ENCODE measurements at places on chromosomes 5 and 9.
A peak's percentile ranks its signal among the peaks of the same experiment; 100 is the strongest.

DNA sequence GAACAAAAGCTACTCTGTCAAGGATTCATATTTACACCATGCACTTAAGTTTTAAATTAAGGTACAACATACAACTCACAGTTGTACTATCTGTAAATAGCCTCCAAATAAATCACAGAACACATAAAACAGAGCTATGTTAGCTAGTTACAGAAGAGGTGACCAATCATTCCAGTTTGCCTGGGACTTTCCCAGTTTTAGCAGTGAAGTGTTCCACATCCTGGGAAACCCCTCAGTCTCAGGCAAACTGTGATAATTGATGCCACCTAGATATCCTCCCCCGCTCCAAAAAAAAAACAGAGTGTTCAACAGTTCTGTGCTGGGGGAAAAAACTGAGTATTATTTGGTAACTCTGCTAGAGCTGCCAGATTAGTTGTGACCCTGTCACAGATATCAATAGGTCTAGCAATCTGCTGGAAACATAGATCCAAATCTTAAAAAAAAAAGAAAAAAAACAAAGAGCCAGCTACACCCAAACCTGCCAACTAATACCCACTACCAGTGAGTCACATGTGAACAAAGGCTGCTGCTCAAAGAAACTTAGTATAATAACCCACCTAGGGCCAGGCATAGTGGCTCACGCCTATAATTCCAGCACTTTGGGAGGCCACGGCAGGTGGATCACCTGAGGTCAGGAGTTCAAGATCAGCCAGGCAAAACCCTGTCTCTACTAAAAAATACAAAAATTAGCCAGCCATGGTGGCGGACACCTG, 5.7 kb downstream of the TBCA start:
- DNase-seq: no peak

DNA sequence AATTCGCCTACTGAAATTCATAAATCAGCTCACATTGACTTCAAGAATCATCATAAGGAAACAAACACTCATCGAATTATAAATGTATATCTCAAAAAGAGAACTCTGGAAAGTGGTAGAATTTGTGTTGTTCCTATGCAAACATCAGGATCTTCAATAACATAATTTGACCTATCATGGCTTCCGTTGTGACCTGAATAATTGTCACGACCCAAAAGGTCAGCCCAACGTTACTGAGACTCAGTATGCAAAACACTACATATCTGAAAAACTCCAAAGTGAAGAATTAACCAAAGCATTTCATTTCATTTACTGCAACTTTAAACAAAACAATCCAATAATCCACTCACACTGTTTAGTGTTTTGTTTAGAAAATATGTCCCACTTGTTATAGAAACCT, 1.2 kb downstream of the RAPGEF6 start:
- DNase-seq: no peak

DNA sequence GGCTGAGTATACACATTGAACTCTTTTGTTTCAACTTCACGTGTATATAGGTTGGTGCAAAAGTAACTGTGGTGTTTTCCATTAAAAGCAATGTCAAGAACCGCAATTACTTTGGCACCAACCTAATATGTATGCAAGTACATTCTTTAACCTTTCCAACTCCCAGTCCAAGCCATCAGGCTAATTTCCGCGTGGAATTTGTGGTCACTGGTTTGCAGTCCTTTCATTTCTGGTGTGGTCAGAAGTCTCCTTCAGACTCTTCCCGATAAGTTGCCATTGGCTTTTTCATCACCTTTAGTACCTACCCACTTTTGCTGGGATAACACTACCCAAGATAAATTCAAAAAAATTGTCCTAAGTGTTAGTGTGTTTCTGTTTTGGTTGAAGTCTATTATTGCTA, 84.0 kb downstream of the RGS3 start:
- DNase-seq: no peak

GRCh38 chr9:6805532-6805931, 47.8 kb downstream of the KDM4C start:
- no peak for DNase-seq

GRCh38 chr9:27371382-27371781, 74.4 kb upstream of the EQTN start:
- DNase-seq: no peak

DNA sequence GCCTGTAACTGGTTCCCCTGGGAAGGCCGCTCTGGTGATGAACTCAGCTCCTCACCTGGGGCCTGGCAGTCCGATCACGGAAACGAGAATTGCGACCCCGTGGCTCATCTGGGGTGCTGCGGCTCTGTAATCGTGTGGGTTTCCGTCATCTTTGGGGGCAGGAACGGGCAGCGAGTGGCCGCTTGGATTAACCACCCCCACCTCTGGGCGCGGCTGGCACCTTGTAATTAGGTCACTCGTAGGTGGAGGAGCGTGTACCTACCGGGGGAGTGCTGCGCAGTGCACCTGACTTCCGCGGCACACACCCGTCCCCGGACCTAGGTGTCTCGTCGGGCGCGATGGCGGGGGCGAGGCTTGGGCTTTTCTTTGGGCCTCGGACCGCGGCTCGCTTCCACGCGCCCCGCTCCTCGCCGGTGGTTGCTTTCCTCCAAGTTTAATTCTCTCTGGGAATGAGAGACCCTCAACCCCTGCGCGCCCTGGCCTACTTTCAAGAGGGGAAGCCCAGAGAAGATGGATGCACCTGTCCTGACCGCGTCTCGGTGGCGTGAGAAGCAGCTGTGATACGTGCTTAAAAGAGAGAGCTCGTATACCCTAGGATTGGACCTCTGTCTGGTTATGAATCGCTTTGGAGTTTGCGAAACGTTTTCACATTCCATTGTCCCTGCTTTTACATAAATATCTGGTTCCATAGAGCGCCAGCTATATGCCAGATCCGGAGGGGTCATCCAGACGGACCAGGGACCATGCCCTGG, 744 bp upstream of the PPP2CA start:
- no peak for DNase-seq

DNA sequence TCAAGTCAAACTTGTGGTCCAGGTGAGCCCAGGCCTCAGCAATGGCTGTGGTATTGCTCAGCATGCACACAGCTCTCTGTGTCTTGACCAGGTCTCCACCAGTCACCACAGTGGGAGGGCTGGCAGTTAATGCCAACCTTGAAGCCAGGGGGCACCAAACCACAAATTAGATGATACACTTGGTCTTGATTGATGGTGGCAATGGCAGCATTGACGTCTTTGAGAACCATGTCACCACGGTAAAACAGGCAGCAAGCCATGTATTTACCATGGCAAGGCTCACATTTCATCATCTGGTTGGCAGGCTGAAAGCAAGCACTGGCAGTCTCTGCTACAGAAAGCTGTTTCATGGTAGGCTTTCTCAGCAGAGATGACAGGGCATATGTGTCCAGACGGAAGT, 40.0 kb downstream of the NIM1K start:
- no peak for DNase-seq

DNA sequence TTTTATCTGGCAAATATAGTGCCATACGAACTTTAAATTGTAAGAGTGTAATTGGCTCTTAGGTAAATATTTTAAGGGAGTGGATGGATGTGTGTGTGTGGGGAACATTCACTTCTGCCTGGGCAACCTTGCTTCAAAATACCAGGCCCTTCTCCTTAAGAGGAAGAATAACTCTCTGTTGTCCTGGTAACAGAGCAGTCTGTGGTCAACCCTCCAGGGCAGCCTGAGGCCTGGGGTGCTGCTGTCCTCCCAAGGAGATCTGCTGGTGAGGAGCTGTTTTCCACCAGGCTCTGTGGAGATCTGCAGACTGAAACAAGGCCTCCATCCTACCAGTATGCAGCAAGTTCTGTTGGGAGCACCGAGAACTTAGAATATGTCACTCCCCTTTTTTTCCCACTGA, 325.2 kb downstream of the PSAT1 start:
- no peak for DNase-seq

DNA sequence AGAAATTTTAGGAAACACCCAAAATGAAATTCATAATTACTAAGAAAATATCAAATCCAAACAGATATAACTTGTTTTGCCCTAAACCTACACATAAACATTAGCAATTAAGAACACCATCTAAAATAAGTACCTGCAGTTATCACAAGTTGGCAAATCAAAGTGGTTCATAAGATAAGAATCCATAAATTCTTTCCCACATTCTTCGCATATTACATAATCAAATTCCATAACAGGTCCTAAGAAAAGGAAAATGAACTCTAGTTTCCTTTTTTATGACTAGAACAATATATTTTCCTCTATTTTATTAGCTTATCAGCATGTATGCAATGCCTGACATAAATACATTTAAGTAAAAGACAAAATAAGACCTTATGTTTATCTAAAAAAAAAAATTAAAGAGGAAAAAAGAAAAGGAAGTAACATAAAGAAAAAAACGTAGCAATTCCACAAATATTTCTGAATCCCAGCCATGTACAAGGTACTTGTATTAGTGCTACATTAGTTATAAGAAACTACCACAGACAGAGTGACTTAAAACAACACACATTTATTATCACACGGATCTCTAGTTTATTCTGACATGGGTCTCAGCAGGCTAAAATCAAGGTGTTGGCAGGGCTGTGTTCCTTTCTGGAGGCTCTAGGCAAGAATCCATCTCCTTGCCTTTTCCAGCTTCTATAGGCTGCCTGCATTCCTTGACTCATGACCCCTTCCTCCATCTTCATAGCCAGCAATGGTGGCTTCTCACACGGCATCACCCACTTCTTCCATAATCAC, 7.5 kb downstream of the XPA start:
- DNase-seq: no peak

DNA sequence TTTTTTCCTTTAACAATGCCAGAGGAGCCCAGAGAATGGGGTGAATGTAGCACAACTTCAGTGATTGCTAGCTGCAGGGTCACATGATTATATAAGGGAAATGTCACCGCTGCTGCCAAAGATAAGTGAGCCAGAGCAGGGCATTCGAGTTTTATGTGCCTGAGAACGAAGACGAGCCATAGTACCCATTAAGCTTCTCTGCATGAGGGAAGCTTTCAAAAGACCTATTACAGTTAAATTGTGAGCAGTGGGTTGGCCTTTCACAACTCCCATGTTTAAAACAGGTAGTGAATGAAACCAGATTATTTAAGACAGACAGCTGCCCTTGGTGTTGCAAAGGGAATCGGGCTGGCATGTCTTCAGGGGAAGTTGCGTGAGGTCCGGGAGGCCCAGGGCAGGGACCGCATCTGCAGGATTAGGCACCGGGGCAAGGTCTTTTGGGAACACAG, 82.4 kb upstream of the TNFAIP8 start:
- no peak for DNase-seq

DNA sequence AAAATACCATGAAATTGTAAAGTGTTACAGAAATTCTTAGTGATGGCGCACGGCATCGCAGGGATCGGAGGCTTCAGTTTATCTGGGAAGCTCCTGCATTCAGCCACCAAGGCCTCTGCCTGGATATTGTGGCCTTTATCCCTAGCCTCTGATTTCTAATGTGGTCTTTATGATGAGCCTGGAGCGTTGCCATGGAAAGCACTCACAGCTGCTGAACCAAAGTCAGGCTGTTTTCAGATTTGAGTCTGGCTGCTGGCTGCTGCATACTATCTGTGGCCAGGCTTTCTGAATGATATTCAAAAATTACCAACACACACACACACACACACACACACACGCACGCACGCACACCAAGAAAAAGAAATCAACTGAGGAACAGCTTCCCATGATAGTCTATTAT, 101.1 kb upstream of the ZNF366 start:
- no peak for DNase-seq

GRCh38 chr9:113387560-113388230, 10.9 kb upstream of the HDHD3 start:
- DNase-seq: no peak

DNA sequence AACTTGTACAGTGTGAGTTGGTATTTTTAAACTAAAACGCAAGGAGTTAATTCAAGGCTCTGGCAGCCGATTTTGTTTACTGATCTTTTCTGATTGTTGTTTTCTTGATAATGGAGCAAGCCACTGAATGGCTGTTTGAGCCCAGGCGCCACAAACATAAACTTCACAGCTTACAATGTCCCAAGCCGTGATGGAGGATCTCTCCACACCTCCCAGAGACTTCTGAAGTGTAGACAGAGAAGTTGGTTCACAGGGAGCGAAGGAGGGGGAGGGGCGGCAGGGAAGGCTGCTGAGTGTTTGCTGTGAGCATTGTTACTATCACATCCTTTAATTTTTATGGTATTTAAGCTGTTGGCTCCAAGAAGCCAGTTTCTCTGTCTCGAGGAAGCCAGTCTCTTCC, 14.7 kb downstream of the ISL1 start:
- DNase-seq: no peak

DNA sequence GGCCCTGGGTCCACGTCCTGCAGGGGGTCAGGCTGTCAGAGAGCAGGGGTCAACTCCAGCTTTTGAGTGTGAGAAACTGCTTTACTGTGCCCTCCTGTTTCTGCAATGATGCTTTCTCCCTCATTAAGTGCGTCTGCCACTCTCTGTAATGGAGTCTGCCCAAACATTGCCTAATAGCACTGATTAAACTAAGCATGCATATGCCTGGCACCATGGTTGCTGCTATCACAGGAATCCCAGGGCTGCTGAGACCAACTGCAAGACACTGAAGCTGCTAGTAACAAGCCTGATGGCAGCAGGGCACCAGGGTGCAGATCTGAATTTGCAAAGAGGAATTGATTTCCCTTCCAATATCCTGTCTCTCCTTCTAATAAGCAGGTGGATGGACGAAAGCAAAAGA, 125.3 kb downstream of the SLC24A2 start:
- DNase-seq: no peak

DNA sequence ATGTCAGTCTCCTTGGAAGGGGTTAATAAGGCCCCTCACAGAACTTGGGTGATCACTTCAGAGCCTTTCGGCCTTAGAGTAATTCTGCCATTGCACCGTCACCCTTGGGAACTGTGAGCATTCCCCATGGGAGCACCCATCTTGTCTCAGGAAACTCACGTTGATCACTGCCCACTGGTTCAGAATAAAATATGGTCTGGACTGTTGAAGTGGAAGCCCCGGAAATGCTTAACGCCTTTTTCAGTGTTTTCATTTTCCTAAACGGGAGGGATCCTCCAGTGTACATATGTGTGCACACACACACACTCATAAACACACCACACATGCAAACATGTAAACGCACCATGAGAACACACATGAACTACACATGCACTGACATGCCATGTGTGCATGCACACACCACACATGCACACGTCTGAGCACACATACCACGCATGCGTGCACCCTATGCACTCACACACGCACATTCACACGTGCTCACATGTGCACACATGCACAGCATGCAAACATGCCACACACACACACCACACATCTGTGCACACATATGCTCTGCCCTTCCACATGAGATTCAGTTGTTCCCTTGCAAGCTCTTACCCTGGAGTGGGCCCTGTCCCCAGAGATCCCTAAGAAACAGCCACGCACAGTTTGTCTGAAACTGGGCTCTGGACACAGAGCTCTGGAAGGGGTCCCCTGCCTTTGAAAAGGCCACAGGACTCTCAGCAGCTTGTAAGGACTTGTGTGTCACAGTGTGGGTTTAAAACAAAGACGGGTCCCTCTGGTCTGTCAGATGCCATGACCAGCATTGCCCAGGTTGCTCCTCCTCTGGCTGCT, 17.0 kb downstream of the MRPL36 start:
- DNase-seq: no peak

DNA sequence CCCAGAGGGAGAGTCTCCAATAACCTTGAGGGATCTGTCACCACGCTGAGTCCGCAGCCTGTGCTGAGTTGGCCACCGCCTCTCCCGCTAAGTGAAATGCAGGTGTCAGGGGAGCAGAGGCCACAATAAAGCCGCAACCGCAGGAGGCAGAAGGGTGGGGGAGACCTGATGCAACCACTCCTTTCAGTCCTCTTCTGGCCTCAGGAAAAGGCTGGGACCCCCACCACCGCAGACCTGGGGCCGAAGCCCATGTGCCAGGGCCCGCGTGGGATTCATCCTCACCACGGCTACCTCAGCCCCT, 576 bp downstream of the MAP1B start:
- DNase-seq: peak; percentile 3
